Gastroesophageal sphincter (tissue), 4 donors: ENCODE measurements at places on chromosomes 11 and 22. TPM values are rescaled to one million over a fixed set of nuclear protein-coding genes. Genes with fewer than 3 reads are reported as not detected.

- peak overlapping the region; percentile 54 for H3K4me3 ChIP-seq
- no peaks in the 10 kb centered on the region for H3K36me3 ChIP-seq
- peak; percentile 5 for ATAC-seq
- H3K27me3 ChIP-seq = no peaks in the 10 kb centered on the region
Measured at GRCh38 chr11:1263010-1263409, 40.1 kb downstream of the MUC5B start.

GRCh38 chr11:20056950-20057943 is 103.0 kb downstream of the DBX1 start:
- peaks cover 10% of the 10 kb centered on the region for H3K4me1 ChIP-seq
- no peak overlapping the region for H3K4me3 ChIP-seq
- H3K27me3 ChIP-seq = no peaks in the 10 kb centered on the region
- H3K27ac ChIP-seq = no peak overlapping the region
- no peak for ATAC-seq

DNA sequence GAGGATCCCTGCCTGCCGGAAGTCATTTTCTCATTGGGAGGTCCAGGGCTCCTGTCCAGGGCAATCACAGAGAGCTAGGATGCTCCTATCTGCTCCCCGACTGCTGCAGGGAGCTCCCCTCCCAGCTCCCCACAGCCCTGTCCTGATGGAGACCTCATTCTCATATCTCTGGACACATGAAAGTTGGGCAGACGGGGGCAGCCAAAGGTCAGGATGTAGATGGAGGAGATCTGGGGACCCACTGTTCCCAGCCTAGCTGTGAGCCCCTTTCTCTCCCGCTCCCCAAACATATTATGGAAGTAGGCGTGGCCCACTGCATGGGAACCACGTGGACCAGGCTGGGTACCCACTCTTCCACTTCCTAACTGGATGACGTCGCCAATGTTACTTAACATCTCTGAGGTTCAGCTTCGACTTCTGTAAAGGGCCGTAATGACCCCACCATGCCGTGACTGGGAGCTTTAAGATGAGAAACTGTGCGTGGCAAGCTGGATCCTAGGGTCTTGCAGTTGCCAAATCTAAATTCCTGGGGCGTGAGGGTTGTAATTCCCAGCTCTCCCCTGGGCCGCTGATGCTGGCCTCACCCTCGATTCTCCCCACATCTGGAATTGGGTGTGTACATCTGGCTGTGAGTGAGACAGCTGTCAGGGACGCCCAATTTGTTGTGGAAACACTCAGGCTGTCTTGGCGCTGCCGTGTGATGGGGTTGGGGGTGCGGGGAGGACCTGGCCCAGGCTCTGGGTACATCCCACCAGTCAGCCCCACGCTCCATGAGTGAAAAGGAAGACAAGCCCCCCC is 1.8 kb downstream of the CDC42EP2 start:
- H3K27ac ChIP-seq = peak overlapping the region; percentile 96
- H3K36me3 ChIP-seq = peaks cover 21% of the 10 kb centered on the region
- ATAC-seq = peak; percentile 47
- no peaks in the 10 kb centered on the region for H3K27me3 ChIP-seq
- H3K4me3 ChIP-seq = peak overlapping the region; percentile 71

DNA sequence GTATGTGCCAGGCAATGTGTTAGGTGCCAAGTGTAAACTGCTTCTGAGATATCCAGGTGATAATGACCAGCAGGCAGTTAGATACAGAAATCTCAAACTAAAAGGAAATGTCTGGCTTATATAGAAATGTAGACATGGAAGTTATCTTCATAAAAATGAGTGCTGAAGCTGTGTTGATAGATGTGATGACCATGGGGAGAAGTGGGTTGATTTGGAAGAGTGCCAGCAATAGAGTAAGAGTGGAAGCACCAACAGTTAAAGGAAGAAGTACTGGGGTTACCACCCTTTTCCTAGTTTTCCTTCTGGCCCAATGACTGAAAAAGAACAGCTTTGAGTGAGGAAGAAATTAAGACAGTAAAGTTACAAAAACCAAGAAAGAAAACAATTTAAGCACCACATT is 68.5 kb downstream of the C2CD3 start:
- ATAC-seq = no peak
- no peaks in the 10 kb centered on the region for H3K27me3 ChIP-seq
- no peaks in the 10 kb centered on the region for H3K4me1 ChIP-seq
- no peak overlapping the region for H3K27ac ChIP-seq
- H3K4me3 ChIP-seq = no peak overlapping the region

DNA sequence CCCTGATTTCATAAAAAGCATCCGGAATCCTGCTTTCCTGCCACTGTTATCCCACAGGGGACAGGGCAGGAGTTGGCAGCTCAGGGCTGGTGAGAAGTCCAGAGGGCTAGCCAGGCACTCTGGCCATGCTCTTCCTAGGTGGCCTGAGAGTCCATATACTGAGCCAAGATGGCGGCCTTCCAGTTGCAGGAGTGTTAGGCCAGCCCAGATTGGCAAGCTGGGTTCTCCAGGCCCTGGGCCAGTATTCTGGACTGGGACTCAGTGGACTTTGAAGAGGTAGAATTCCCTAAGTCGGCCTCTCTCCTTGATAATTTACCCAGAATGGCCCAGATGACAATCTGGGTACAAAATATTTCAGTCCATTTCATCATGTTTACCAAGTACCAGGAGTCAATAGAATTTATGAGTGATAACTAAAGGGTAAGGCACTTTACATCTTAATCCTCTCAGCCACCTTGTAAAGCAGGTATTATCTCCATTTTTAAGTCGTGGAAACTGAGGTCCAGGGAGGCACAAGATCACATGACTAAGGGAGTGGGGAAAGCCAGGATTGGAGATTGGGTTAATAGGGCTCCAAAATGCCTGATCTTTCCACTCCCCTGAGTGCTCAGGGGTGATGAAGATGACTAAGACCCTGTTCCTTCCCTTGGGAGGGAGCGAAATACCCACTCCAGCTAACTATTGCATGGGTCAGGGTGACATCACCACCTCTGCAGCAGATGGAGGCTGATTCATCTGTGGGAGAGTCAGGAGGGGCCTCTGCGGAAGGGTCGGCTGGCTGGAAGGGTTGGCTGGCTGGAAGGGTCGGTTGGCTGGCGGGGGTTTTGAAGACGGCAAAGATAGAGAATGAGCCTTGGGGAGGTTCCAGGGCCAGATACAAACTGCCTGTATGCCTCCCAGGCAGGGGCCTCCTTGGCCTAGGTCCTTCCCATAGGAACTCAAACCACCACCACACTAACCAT is 1.2 kb upstream of the MICALL1 start:
- peak overlapping the region; percentile 94 for H3K27ac ChIP-seq
- H3K4me3 ChIP-seq = peak overlapping the region; percentile 94
- peak; percentile 54 for ATAC-seq
- no peaks in the 10 kb centered on the region for H3K27me3 ChIP-seq

DNA sequence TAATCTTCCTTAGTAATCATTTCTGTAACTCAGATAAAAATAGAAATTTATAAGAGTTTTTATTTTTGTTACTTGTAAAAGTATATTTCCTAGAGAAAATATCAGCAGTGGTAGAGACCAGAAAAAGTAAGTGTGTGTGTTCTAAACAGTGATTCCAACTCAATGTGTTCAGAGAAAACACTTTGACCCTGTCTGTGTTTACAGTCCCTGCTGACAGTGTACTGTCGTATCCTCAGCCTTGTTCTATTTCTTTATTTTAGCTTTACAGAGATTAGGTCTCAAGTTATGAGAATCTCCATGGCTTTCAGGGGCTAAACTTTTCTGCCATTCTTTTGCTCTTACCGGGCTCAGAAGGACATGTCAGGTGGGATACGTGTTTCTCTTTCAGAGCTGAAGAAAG is 10.2 kb downstream of the LYVE1 start:
- no peak overlapping the region for H3K4me3 ChIP-seq
- H3K27ac ChIP-seq = no peak overlapping the region
- H3K36me3 ChIP-seq = no peaks in the 10 kb centered on the region
- no peaks in the 10 kb centered on the region for H3K4me1 ChIP-seq
- ATAC-seq = no peak

DNA sequence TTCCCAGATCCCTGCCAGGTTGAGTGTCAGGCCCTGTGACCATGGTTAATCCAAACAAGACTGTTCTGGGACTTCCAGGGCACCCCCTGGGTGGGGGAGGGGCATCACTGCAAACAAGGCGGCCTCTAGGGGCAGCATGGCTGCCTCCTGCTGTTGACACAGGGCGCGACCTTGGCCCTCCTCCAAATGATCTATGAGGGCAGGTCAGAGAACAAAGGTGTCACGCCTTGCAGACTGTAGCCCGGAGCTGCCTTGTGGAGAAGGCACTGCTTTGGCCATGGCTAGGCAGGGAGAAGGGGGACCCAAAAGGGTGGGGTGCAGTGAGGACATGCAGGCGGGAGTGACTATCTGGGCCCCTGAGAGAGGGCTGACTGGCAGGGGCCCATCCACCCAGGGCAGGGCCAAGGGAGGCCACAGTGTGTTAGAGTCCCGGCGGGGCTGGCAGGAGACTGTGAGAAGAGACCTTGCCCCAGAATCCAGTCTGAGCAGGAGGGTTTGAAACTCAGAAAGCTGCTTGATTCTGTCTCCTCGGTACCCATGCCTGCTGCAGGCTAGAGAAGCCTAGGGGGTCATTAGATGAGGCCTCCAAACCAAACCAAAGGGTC is 35.6 kb downstream of the KCNC1 start:
- H3K4me3 ChIP-seq = no peak overlapping the region

DNA sequence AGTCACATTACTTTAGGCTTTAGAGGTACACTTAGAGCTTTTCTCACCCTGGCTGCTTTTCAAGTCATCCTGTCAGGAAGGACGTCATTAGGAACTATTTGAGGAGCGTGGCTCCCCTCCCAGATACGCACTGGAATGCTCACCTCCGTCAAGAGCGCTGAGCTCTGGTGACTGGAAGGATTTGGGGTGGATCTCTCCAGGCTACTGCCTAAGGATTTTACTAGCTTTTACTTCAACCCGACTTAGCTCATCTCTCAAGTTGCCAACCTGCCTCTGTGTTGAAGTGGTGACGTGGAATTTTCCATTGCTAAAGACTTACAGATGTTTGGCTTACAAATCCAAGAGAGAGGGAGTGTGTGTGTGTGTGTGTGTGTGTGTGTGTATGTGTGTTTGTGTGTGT is 355.3 kb upstream of the CCDC90B start:
- peak overlapping the region; percentile 38 for H3K27ac ChIP-seq
- H3K27me3 ChIP-seq = no peaks in the 10 kb centered on the region
- H3K36me3 ChIP-seq = no peaks in the 10 kb centered on the region

The ALKBH3 gene
- 24.0 TPM for total RNA-seq

GRCh38 chr11:8392886-8393285 is 129.2 kb upstream of the LMO1 start:
- H3K27me3 ChIP-seq = no peaks in the 10 kb centered on the region
- H3K4me3 ChIP-seq = no peak overlapping the region
- H3K4me1 ChIP-seq = no peaks in the 10 kb centered on the region
- ATAC-seq = no peak

DNA sequence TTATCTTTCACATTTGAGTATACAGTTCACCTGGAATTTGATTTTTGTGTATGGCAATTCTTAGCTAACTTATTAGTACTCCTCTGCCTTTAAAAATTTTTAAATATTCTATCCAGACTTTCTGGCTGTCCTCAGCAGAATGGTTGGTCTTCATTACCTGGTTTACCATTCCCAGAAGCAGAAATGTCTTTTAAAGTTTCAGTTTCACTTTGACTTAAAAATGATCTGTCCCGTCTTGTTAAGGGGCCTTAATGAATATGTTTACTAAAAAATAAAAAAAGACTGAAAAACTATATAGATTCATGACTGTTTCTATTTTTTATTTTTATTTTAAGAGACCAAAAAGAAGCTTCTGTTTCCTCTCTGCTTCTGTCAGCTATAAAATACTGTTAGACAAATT is 70.5 kb upstream of the TNRC6B start:
- H3K27ac ChIP-seq = no peak overlapping the region
- no peaks in the 10 kb centered on the region for H3K36me3 ChIP-seq

GRCh38 chr11:131568318-131568717 is 197.9 kb downstream of the NTM start:
- H3K4me3 ChIP-seq = no peak overlapping the region
- no peaks in the 10 kb centered on the region for H3K4me1 ChIP-seq
- H3K27ac ChIP-seq = no peak overlapping the region
- no peaks in the 10 kb centered on the region for H3K36me3 ChIP-seq
- peaks cover 8% of the 10 kb centered on the region for H3K27me3 ChIP-seq

The SCGB1C1 gene
- not detected for total RNA-seq

The CXCR5 gene
- not detected for total RNA-seq

DNA sequence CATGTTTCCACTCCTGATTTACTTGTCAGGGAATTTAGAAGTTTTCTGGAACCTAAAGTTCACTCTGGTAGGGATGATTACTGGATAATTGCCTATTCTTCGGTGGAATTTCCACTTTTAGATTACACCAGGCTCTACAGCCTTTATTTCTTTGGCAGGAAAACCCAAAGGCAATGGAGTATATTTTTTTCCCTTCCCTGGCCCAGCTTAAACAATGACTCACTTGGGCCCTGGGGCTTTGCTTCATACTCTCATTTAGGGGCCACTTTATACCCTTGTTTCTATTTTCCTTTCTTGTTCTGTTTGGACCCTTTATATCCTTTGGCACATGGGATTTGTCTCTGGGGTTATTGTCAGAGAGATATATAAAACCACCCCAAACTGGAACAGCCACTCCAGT is 114.7 kb downstream of the CSTPP1 start:
- H3K27ac ChIP-seq = peak overlapping the region; percentile 20
- no peaks in the 10 kb centered on the region for H3K27me3 ChIP-seq
- no peak for ATAC-seq

The HEPN1 gene
- not detected for total RNA-seq

The MRPL40 gene
- total RNA-seq = 25.8 TPM

- H3K27ac ChIP-seq = no peak overlapping the region
- no peak for ATAC-seq
- H3K4me3 ChIP-seq = no peak overlapping the region
- peaks cover 6% of the 10 kb centered on the region for H3K27me3 ChIP-seq
Measured at GRCh38 chr11:71527576-71528210, 626 bp downstream of the KRTAP5-7 start.

DNA sequence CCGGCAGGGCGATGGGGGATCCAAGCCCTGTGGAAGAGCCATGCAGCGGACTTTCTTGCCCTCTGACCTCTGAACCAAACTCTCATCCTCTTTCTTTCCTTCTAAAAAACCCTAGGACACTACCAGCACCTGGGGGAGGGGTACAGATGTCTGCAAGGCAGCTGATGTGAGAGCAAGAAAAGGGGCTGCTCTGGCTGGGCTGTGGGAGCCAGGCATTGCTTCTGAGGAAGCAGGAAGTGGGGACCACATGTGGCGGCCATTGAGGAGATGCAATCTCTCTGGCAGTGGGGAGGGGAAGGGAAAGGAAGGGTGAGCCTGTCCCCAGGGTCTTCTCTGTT is 36.0 kb downstream of the FAM83F start:
- ATAC-seq = no peak
- H3K36me3 ChIP-seq = no peaks in the 10 kb centered on the region

GRCh38 chr22:44743804-44744211 is 8.6 kb upstream of the ARHGAP8 start:
- ATAC-seq = no peak
- H3K36me3 ChIP-seq = no peaks in the 10 kb centered on the region
- no peak overlapping the region for H3K27ac ChIP-seq
- H3K4me3 ChIP-seq = no peak overlapping the region
- peaks cover 84% of the 10 kb centered on the region for H3K27me3 ChIP-seq
- no peaks in the 10 kb centered on the region for H3K4me1 ChIP-seq

- peaks cover 18% of the 10 kb centered on the region for H3K4me1 ChIP-seq
- no peak for ATAC-seq
- H3K4me3 ChIP-seq = no peak overlapping the region
Measured at GRCh38 chr11:44159848-44160721, 64.6 kb downstream of the EXT2 start.
